ENCODE measurements at places on chromosomes 5 and 9.

DNA sequence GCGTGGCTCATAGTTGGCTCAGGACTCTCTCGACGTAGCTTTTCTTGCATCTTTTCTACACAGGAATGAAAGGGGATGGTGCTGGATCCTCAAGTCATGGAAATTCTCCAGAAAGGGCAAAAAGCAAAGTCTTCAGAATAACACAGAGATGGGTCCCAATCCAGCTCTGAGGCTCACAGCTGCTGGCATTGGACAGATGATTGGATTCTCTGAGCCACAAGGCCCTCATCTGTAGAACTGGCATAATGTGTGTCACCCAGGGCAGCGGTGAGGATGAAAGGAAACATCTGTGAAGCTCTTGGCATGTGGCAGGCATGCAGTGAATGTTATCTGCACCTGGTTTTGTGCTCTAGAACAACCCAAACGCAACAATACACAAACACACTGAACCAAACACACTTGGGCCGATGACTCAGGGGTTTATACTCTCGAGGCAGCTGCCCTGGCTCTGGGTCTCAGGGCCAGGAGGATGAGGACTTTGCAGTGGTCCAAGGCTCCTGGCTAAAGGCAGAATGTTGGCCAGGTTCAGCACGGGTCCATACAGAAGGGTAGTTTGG, 64.0 kb upstream of the UBTD2 start:
- no peak for DNase-seq

DNA sequence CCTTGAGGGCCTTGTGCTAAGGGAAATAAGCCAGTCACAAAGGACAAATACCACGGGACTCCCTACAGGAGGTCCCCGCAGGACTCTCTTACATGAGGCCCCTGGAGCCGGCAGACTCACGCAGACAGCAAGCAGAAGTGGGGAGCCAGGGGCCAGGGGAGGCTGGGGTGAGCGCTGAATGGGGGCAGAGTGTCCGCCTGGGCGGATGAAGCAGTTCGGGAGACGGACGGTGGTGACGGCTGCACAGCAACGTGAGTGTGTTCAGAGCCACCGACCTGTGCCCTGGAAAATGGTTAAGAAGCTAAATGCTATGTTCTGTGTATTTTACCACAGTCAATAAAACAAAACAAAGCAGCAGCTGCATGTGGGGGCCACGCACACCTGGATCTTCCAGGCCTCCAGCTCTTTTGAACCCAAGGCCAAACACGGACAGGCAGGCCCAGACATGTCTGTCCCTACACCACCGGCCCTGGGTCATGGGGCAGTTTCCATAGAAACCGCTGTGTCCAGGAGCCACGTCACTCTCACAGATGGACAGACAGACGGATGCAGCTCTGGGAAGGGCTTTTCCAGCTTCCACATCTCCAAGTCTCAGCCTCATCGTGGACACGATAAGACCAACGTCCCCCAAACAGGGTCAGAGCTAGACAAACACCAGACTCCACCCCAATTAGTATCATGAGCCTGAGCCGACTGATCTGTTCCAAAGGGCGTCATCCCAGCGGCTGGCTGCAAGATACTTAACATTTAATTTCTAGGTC, 103.9 kb downstream of the VAV2 start:
- DNase-seq: no peak

GRCh38 chr5:39577529-39577928, 152.7 kb upstream of the DAB2 start:
- no peak for DNase-seq

DNA sequence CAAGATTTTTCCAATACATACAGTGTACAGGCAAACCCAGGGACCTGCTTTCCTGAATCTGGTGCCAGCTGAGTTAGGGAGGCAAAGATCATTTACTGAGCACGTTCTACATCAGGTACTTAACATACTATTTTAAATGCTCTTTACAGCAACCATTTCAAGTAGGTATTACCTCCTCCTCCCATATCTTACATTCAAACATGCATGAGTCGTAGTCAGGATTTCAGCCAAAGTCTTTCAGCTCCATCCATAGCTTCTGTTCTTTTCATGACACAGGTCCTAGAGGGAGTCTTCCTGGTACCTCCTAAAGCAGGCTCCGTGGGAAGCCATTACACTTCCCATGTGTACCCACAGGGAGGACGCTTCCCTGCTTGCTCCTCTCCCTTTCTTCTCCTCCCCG, 11.7 kb downstream of the KCNV2 start:
- peak; percentile 39 for DNase-seq

GRCh38 chr5:133032852-133033742, 6.7 kb upstream of the ZCCHC10 start:
- no peak for DNase-seq

DNA sequence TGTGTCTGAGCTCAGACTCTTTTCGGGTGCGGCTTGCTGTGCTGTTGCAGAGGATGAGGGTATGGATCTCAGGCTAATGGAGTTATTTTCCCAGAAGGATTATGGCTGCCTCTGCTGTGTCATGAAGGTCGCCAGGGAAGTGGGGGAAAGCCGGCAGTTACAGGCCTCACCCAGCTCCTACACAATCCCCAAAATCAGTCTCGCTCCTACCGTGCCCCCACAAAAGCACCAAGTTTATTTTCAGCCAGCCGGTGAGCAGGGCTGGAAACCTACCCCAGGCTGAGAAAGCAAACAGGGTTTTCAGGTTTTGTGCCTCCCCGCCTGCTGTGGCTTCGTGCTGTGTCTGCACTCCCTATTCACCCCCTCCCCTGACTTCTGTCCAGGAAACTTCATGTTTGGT, 113.3 kb downstream of the SLC24A2 start:
- DNase-seq: no peak

DNA sequence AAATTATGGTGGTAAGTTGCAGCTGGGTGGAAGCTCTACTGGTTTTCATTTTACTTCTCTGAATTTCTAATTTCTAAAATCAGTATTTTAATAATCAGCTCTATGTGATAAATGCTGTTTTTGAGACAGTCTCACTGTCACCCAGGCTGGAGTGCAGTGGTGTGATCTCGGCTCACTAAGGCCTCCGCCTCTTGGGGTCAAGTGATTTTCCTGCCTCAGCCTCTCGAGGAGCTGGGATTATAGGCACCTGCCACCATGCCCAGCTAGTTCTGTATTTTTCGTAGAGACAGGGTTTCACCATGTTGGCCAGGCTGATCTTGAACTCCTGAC, 1.5 kb upstream of the RALGDS start:
- DNase-seq: no peak

GRCh38 chr9:16090907-16091629, 538.2 kb downstream of the CCDC171 start:
- DNase-seq: no peak

GRCh38 chr9:14778565-14778964, 56.0 kb upstream of the CER1 start:
- DNase-seq: no peak

DNA sequence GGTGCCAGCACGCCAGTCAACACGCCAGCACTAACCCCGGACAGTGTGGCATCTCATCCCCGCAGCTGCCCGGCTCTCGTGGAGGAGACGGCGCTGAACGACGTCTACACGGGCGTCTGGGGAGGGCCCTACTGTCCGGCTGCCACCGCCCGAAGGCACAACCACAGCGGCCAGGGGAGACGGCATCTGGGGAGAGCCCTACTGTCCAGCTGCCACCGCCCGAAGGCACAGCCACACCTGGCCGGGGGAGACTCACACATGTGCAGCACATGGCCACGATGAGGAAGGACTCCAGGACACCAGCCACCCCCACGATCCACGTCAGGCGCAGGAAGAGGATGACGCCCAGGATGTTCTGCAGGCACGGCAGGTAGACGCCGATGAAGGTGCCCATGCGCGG, 23.1 kb downstream of the SLC12A7 start:
- DNase-seq: no peak

- DNase-seq: peak; percentile 48
These were observed at the start of gene DCAF10 for GRCh38 chr9:37800631-37801286. TSS of gene DCAF10 (plus strand) at chr9:37800797. CDS start at chr9:37800867, 70 bp downstream.

DNA sequence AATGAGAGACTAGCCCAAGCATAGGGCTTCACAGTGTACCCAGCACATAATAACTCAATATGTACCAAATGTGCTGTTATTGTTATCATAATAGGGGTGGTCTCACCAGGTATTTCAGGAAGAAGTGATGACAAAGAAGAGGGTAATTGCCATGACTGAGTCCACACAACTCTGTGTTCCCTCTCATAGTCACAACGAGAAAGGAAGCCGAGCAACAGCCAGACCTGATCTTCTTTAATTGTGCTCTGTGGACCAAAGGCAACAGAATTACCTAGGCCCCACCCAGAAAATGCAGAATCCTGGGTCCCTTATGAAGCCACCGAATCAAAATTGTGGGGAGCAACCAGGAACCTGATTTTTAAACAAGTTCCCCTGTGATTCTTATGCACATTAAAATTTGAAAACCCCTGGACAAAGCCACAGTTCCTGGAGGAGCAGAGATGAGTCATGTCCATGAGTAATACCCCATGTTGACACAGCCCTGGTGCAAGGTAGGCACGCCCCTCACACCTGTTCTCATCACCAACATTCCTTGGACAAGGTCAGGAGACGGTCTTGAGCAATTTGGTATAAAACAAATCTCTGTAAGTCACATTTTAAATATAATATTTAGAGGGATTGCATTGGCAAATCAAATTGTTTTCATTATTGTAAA, 5.2 kb downstream of the FGF1 start:
- no peak for DNase-seq

GRCh38 chr9:20551236-20551635, 71.1 kb downstream of the MLLT3 start:
- DNase-seq: no peak

DNA sequence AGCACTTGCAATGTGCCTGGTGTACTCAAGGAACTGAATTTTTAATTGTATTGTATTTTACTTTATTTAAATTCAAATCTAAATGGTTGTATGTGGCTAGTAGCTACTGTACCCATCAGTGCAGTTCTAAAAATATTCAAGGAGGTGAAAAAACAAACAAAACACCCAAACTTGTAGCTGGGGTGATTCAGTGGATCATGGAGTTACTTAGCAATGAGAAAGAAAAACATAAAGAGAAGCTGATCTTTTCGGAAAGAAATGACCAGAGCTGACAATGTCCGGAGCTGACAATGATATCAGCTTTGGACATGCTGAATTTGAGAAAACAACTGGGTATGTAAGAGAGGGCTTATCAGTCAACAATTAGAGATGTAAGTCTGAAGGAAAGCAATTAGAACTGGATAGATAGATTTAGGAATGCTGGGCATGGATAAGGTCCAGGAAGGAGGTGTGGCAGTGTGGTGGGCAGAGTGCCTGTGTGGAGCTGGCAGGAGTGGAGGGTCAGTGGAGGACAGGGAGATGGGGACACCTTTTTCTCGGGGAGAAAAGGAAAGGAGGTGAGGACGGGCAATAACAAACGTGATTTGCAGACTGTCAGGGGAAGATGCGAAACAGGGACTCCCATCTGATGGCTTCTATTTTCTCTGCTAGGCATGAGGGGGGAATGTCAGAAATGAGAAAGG, 113.2 kb downstream of the DCP2 start:
- DNase-seq: no peak

GRCh38 chr9:2354856-2355696, 266.5 kb upstream of the VLDLR start:
- no peak for DNase-seq

DNA sequence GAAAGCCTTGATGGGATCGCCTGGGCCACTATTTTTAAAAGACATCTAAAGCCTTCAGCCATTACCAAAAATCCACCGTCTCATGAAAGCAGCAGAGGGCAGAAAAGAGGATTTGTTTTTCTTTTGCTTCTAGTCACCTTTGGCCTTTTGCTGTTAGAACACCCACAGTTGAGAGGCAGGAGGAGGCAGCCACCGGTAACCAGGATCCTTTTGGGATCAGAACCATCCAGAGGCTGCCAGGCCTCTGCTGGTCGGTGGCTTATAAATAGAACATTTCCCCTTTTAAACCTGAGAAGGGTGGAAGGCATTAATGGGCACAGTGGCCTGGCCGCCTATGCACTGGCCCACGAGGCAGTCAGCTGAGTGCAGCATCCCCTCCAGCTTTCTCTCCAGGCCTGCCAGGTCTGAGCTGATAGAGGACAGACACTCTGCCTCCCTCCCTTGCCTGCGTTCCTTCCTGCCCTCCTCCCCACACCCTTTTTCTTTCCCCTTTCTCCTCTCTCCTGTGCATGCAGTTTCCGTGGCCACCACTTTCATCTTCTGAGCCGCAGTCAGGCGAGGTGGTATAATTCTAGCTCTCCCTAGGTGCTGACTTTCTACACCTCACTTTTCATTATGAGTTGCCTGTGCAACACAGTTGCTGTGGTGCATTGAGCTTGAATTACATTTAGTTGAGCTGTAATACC, 253.4 kb downstream of the ARHGAP26 start:
- no peak for DNase-seq

GRCh38 chr9:22308177-22308576, 138.4 kb upstream of the DMRTA1 start:
- peak; percentile 46 for DNase-seq

DNA sequence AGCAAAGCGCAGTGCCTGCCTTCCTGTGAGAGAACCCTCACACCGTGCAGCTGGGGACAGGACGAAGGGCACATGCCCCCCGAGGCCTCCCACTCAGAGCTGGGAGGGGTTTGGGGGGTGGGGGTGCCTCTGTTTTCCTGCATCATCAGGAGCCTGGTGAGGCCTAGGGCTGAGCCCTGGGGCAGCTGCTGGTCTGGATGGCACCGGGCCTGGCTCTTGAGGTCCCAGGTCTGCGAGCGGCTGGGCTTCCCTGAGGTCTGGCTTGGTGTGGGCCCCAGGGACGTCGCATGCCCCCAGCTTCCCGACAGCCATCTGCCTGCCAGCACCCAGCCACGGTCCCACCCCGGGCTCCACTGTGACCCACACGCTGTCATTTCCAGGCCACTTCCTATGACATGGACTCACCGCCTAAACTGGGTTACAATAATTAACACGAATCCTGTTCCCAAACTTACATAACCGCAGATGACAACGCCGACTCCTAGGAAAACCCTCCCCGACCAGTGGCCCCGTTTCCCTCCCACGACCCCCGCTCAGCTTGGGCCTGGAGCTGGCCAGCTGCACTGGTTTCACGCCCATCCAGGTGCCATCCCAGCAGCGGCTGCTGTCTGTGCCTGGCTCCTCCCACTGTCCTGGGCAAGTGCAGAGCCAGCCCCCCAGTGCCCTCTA, 8.7 kb downstream of the NACC2 start:
- DNase-seq: no peak

GRCh38 chr5:135108992-135109391, 75.0 kb upstream of the PITX1 start:
- no peak for DNase-seq

DNA sequence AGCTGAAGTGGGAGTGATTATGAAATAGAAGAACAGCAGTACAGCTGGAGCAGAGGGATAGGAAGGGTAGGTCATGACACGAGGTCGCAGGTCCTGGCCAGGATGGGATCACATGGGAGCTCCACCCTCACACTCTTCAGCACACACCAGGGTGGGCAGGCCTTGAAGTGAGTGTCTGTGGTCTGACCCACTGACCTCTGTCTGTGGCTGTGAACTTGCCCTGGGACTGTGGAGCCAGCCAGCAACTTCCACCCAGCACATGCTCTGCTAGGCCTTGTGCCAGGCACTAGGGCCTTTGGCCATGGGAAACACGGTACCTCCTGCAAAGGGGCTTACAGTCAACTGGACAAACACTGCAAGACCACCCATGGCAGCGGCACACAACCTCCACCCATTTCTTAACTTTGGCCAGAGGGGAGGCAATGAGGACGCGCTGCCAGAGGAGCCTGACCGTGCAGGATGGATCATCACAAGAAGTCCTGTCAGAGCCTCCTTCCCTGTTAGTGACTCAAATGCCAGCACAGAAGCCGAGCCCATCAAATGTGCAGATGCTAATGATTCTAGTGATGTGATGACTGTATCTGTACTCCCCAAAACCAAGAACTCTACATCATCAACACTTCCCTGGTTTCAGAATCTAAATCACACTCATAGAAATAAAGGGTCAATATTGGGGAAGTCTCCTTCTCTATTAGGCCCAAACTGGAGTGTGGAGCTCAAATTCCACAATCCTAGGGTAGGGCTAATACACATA, 113.6 kb downstream of the DPYSL3 start:
- no peak for DNase-seq
